ENCODE measurements at places on chromosomes 16 and 17.

DNA sequence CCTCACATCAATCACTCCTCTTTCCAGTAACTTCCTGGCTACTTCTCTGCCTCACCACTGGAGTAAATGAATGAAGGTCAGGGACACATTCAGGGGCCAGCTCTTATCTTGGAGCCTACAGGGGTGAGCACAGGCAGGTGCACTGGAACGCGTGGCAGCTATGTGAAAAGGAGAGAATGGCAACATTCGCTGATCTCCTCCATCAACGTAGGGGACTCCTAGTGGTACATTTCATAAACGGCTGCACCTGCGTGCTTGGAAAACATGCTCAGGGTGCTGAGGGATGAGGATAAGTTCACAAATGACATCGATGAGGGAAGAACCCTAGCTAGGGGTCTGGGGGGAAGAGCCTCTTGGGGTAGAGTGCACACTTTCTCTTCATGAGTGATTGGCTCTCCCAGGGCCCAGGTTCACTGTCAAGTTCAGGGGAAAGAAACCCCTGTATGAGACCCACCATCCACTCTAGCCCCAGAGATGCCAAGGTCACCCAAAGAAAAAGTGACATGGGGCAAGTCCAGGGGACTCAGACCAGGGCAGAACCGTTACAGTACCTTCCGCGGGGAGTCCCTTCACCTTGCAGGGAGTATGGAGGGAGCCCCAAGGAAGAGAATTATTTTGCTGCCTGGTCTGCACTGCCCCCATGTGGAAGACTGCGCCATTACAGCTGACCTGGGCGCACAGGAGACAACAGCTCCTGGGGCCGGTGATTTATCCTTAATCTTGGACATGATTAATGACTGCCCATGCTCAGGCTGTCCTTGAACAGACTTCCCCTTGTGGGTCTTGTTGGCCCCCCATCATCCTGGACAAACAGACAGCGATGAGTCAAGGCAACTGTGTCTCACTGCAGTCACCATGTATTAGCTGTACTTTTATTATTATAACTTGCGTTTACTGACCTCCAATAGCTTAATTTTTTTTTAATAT is 30.1 kb downstream of the VAC14 start:
- DNase-seq, result peak; percentile 63

DNA sequence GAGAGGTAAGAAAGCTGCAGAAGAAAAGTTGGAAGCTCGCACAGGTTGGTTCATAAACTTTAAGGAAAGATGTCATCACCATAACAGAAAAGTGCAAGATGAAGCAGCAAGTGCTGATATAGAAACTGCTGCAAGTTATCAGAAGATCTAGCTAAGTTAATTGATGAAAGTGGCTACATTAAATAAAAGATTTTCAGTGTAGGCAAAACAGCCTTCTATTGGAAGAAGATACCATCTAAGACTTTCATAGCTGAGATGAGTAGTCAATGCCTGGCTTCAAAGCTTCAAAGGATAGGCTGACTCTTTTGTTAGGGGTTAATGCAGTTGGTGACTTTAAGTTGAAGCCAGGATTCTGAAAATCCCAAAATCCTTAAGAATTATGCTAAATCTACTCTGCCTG is 24.0 kb downstream of the CYLD start:
- no peak for DNase-seq

- no peak for DNase-seq
Observed at GRCh38 chr16:85401917-85402766, 211.0 kb upstream of the GSE1 start.

DNA sequence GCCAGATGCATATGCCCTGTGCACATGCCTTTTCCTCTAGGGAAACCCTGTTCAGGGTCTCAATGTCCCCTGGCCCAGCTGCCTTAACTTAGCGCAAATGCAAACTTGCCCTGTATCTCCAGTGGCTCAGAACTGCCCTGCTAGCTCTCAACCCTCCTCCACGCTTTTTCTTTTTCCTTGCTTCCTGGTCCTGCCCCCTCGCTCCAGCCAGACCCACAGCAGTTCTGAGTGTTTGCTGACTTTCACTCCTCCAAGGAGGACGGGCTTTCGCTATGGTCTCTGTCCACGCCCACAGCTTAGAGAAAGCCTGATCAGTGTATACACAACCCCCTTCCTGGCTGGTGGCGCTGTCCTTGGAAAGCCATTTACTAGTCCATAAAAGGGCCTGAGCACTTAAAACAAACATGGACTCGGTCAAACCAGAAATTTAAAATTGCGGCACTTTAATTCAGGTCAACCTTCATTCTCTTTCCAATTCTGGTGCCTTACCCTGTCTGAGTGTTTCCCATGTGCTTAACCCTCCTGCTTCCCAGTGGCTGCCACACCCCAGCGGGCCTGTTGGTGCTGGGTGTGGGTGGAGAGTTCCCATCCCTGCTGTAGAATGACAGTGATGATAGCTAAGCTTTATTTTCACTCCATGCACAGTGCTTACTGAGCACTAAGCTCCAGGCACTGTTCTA is 15.6 kb upstream of the TMEM98 start:
- DNase-seq, result no peak

DNA sequence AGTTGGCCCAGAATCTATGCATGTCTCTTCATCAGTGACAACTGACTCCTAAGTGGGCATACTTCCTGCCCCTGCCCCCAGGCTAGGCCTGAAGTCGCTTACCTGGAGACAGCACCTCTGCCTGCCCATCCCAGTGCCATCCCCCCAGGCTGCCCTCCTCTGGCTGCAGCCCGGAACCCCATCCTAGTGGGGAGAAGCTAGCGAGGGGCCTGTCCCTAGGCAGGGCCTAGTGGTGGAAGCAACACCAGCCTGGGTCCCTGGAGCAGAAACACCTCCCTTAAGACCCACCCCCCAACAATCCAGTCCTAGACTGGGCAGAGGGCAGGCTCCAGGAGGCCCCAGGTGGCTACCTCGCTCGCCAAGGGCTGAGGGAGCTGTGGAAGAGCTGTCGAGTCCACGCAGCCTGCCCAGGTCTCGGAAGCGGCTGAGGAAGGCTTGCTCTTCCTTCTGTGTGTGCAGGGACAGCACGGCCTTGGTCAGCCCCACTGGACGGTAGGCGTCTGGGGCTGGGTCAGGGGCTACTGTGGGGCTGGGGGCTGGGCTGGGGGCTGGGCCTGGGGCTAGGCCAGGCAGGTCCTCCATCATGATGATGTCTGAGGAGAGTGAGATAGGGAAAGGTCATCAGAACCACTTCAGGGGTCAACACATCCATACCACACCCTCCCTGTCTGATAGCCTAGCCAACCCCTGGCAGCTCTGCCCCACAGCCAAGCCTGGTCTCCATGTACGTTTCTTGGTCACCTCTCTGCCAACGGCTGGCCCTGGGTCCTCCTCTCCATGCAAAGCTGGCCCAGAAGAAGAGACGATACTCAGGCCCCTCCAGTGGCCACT is 7.6 kb downstream of the PER1 start:
- DNase-seq, result no peak

- no peak for DNase-seq
Observed at GRCh38 chr17:76683011-76683755, 27.6 kb downstream of the MXRA7 start.

GRCh38 chr16:22380529-22380928 is 6.1 kb upstream of the CDR2 start:
- DNase-seq, result no peak

DNA sequence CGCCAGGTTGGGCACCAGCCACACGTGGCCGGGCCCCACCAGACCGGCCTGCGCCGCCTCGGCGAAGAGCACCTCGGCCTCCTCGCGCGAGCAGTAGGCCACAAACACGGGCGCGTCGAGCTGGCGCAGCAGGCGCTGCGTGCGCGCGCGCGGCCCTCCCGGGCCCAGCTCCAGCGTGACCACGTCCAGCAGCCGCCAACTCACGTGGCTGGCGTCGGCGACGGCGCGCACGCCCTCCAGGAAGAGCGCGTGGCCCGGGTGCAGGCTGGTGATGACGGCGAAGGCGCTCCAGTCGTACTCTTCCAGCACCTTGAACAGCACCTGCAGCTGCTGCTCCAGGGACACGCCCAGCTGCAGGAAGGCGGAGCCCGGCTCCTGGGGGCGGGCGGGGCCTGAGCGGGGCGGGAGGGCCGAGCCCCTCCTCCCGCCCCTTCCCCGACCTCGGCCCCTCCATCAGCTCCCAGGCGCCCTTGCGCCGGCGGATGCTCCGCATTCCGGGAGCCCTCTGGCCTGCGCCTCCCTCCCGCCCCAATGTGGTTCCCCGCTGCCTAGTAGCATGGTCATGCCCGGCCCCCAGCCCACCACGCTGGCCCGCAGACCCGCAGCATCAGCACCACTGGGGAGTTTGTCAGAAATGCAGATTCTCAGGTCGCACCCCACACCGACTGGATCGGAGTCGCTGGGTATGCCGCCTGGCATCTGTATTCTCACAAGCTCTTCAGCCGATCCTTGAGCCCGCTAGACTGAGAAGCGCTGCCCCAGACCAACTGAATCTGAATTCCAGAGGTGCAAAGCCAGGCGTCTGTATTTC is 7.2 kb downstream of the GRIN2C start:
- DNase-seq, result peak; percentile 47

GRCh38 chr16:71645450-71645849 is 19.5 kb downstream of the MARVELD3 start:
- DNase-seq, result no peak

DNA sequence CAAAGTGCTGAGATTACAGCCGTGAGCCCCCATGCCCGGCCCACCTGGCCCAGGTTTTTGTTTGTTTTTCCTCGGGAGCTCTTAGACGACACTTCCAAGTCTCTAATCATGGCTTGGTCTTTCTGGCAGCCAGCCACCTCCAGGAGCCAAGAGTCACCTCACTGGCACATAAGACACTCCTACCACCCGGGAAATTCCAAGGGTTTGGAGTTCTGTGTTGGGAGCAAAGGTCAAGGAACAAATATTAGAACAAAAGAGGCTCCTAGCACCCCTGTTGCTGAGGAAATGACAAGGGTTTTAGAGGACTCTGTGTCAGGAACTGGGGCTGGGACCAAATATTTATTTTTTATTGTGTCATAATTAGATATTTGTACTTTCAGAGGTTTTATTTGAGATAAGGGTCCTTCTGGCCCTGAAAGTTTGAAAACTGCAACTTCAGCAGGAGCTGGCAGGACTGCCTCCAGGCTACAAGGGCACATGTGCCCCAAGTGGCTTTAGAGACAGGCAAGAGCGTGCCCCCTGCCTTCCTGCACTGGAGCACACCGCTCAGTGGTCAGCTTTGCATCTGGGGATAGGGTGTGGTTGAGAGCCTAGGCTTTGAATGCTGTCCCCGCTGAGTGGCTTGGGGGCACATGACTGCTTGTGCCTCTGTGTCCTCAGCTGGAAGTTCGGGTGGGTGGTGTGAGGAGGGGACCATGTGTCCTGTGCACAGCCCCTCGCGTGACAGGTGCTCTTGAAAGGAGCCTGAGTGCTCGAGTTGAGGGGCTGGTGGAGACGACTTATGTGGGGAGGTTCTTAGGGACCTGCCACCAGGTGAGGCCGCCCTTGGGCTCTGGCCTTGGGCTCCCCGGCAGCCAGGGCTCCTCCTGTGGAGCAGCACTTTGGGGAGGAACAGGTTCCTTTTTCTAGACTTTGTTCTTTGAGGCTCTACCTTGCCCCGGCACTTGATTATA is 29.7 kb downstream of the MGRN1 start:
- DNase-seq, result no peak

DNA sequence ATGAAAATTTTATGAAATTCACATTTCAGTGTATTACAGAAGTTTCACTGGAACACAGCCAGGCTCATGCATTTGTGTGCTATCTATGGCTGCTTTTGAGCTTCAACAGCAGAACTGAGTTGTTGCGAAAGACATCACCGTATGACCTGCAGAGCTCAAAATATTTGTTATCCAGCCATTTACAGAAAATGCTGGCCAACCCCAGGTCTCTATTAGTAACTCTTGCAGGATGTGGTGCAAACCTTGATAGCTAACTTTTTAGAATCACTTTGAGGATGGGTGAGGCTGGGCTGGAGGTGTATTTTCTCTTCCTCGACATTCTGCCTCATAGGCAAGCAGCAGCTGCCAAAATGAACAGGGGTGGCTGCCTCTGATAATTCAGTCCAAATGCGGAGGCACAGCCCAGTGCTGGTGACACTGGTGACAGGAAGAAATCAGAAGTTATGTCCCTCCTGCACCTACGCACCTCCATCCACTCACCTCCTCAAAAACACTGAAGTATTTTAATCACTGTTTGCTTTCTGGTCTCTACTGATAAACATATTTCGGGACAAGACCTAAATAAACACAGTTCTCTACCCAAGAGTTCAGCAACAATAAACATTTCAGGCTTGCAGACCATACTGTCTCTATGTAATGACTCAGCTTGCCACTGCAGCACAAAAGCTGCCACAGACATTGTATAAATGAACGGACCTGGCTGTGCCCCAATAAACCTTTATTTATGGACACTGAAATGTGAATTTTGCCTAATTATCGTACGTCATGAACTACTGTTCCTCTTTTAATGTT is 28.5 kb downstream of the ARHGAP17 start:
- no peak for DNase-seq

GRCh38 chr17:74055508-74056160 is 147.8 kb upstream of the RPL38 start:
- no peak for DNase-seq

- no peak for DNase-seq
Observed at GRCh38 chr16:26642047-26642664, 424.6 kb upstream of the C16orf82 start.

DNA sequence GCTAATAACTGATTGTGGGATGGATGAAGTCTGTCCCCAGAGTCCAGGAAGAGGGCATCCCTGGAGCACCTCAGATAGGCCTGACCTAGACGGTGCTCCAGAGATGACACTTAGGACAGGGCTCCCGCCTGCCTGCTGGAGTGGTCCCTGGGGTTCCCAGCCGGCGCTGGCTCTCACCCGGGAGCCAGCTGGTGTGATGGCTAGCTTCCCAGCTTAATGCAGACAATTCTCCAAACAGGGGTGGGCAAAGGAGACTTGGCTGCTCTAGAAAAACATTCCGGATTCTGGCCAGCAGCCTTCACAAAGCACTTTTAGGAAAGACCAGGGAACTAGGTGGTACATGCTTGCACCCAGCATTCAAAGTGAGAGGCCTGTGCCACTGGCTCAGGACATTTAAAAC is 18.6 kb downstream of the ACE start:
- no peak for DNase-seq

GRCh38 chr17:16923097-16923903 is 48.6 kb downstream of the TNFRSF13B start:
- no peak for DNase-seq

DNA sequence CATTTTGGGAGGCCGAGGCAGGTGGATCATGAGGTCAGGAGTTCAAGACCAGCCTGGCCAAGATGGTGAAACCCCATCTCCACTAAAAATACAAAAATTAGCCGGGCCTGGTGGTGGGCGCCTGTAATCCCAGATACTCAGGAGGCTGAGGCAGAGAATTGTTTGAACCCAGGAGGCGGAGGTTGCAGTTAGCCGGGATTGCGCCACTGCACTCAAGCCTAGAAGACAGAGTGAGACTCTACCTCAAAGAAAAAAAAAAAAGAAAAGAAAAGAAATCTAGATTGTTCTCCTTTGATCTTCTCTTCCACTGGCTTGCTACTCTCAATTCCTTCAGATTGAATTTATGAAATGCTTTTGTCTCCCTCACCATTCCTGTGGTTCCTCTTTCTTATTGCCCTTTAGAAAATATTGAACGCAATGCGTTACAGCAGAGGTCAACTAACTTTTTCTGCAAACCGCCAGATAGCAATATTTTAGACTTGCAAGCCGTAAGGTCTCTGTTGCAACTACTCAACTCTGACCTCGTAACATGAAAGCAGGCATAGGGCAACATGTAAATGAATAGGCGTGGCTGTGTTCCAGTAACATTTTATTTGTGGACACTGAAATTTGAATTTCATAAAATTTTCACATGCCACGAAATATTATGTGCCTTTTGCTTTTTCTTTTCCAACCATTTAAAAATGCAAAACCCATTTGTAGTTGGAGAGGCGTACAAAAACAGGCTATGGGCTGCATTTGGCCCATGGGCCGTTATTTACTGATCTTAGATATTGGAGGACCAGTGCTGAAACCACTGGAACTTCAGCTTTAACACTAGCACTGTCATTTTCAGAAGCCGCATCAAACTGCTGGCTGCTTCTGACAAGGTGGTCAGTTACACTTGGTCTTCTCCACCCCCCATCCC is 24.8 kb downstream of the PITPNC1 start:
- no peak for DNase-seq

All from stimulated activated naive CD8-positive, alpha-beta T cell treated with anti-CD3 and anti-CD28 coated beads, Interleukin-15, amount 100 ng/mL, for 72 hours (primary cell).